ENCODE measurements at places on chromosomes 3 and 15.

DNA sequence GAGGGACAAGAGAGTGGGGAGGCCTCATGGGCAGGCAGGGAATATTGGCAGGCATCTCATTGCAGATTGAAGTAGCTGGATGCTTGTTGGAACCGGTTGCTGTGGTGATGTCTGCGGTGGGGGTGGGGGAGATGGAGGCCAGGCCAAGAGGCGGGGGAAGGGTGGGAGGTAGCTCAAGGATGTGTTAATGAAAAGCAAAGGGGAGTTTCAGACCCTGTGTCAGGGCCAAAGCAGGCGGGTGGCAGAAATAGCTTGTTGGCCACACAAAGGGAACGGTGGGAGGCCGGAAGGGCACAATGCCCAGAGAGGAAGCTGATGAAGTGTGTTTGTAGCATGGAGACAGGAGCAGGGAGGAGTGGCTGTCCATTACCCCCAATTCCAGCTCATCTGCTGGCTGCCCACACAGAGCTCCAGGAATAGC lies 28.0 kb downstream of the CCDC33 start:
- peak; percentile 25 for DNase-seq

DNA sequence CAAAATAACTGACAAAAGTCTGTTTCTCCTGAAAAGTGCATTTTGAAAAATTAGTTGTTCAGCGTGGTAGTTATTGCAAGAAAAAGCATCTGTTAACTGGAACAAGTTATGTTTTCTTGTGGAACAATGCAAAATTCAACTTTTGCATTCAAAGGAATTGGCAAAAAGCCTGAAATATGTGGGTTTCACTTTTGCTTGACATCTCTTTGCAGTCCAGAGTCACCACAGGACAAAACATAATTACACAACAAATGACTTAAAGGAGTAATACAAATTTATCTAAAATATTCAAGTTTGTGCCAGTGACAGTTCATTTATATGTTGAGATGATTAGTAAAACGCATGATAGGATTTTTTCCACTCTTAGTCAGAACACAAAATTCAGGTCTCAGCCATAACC lies 96.3 kb upstream of the P2RY1 start:
- no peak for DNase-seq

- DNase-seq, result no peak
These were observed 363.4 kb downstream of the OTOL1 start for GRCh38 chr3:161859865-161860450.

DNA sequence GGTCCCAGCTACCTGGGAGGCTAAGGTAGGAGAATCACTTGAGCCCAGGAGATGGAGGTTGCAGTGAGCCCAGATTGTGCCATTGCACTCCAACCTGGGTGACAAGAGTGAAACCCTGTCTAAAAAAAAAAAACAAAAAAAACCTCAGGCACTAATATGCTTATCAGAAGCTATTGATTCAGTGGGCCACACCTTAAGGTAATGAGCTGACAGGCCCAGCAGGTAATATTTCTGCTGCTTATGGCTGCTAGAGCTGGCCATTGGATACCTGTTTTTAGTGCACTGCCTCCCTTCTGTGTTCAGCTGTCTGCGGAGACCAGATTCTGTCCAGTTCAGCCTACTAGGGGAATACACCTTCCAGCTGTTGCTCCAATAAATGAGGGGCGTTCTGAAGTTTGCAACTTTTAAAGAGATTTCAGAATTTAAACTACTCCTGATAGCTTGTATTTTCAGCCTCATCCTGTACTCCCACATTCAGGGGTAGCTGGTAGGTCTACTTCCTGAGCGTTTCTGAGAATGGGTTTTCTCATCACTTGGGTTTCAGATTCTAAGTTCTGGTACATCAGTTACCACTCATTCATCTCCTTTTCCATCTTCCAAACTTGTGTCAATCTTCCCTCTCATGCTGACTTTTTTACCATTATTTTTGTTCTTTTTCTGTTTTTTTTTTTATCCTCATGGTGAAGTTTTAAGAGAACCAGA lies 69.0 kb downstream of the ATP11B start:
- DNase-seq, result no peak

- DNase-seq, result no peak
These were observed 8.1 kb downstream of the PLIN1 start for GRCh38 chr15:89670971-89671560.

DNA sequence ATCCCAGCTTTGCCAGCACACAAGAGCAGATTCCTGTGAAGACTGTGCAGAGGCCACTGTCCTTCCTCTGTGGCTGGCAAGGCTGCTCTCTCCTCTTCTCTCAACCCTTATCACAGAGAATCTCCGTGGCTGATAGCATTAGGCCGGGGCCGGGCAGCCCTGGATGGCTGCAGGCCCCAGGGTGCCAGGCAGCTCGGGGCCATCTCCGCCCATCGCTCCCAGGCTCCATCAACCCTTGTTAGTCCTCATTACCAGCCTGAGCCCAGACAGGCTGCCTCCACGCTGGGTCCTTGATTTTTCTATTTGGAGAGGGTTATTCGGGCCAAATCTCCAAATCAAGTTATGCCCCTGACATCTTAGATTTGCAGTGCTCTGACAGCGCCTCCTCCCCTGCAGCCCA lies 39.1 kb downstream of the MRPL46 start:
- no peak for DNase-seq

- DNase-seq, result no peak
These were observed 248.4 kb downstream of the ZNF385D start for GRCh38 chr3:21502656-21503055.

DNA sequence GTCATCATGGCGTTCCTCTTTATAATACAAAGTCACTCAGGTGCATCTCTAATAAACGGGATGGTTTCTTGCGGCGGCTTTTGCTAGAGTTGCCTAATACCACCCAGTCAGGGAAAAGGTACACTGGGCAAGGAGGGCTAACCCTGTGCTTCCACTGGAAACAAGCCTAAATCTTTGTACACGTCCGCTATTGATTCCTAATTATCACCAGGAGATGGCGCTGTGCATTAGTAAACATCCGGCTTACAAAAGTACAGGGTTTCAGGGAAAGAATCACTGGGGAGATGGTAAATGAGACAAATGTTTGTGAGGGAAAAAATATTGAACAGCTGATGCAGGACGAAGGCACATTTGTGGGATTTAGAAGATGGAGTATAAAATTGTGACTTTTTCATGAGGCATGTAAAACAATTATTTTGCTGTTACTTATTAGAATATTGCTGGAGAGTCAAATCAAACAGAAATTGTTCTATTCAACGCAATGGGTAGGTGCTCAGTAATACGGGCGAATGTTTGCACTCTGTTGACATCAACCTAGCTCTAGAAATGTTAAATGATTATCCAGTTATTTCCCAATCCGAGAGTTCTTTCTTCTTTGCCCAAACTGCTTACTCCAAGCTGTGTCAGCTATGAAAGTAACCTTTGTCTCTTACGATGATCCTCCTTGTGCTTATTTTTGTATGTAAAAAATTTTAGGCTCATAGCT lies 50.6 kb downstream of the GMNC start:
- peak; percentile 47 for DNase-seq

GRCh38 chr3:31880020-31880419 lies 101.0 kb downstream of the OSBPL10 start:
- DNase-seq, result no peak

DNA sequence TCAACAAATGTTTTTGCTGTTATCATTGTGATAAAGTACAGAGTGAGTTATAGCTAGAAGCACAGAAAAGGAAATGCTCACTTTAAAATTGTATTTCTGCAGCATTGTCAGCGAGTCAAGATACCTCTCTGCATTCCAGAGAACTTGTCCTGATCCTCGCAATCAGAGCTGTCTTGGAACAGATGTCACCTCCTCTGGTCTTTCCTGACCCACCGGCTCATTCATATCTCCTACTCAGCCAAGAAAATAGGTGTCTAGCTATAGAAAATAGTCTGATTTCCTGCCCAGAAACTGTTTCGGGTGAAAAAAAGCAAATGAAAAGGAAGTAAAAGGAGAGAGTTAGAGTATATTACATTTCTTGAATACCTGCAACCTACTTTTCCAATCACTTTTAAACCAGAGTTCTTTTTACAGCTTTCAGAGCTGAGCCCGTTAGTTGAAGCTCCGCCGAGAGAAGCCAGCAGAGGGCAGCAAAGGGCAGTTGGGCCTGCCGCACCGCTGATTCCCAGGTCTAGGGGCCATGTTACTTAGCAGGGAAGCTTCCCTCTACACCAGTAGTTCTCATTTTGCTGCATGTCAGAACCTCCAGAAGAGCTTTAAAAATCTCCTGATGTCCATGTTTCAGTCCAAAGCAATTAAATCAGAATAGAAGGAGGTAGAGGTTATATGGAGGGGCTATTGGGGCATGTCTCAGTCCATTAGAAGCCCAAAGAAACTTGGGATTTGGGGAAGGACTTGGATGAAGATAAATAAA lies 185.7 kb upstream of the THRB start:
- DNase-seq, result peak; percentile 85

DNA sequence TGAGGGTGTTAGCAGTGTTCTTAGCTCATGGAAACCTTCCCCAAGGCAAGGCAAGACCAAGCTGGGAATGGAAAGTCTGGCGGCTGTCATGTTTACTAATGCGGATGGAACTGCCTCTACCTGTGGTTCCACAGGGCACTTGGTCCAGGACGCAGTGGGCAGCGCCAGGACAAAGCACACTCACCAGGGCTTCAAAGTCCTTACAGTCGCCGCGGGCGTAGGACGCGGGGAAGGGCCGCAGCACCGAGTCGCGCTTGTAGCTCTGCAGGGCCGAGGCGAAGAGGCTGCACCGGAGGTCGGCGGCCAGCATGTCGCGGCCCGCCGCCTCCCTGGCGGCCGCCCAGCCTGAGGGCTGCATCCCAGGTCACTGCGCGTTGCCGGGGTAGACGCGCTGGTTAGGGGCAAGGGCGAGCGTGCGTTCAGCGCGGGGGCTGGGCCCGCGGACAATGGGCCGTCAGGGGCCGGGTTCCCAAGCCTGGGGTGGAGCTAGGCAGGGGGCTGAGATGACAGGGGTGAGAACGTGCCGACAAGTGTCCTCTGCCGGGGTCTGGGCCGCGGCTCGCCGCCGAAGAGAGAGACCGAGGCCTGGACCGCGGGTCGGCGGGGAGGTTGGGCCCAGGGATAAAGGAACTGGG lies 497 bp downstream of the PARP16 start:
- DNase-seq, result no peak

DNA sequence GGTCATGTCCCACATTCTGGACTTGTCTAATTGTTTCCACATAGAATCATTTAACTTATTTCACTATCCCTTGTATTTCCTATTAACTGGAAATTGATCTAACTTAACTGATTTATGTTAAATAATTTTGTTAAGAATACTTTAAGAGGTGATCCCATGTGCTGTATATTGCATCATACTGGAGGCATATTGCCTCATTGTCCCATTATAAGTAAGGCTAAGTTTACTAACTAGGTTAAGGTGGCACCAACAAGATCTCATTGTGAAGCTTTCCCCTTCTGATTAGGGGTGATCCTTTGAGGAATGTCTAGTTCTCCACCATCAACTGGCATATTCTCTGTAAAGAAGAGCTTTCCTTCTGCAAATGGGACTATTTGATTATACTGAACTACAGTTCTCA lies 24.4 kb downstream of the MAP1A start:
- DNase-seq, result no peak

GRCh38 chr3:159616234-159616825 lies 372.3 kb upstream of the IL12A start:
- DNase-seq, result no peak

DNA sequence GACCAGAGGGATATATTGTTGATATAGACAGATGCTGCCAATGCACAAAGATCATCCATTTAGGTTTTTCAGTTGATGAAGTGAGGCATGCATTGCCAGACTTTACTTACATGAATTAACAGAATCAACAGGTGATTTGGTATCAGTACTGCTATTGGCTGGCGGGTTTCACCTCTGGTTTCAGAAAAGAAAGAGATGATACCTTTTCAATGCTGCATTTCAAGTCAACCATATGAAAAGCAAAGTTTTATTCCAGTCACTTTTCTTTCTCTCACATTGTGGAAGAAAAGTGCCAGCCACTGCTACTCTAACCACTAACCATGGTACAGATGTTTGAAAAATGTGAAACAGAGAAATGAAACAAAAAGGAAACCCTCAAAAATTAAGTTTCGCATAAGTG lies 289.1 kb downstream of the TIGIT start:
- no peak for DNase-seq

DNA sequence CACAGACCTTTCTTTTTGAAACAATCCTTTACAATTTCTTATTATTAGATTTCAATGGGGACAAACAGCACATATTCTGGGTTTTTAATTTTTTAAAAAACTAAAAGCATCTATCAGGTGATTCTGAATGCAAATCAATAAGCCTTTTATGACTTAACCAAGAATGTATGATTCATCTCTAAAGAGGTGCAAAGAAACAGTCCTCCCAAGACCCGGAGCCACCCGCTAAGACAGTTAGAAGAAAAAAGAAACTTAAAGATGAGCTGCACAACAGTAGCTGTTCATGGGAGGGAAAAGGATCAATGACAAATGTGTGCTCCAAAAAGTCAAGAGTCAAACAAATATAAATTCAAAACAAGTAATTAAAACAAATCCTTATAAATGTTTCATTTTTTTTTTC lies 319.5 kb downstream of the THSD4 start:
- no peak for DNase-seq

DNA sequence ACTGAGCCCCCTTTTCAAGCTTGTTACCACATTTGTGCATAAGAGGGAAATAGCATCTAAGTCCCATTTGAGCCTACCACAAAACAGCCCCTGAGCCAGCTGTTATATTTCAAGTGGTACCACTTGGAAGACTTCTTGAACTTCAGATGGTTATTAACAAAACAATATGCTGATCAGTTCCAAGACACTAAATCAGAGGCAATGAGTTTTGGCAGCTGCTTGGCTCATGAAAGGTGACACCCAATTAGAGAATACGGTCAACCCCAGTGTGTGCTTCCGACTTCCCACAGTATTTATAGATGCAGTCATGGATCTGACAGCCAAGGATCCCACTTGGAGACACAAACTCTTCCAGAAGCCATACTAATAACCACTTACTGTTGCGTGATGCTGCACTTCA lies 469.6 kb upstream of the PPP2R3A start:
- no peak for DNase-seq

DNA sequence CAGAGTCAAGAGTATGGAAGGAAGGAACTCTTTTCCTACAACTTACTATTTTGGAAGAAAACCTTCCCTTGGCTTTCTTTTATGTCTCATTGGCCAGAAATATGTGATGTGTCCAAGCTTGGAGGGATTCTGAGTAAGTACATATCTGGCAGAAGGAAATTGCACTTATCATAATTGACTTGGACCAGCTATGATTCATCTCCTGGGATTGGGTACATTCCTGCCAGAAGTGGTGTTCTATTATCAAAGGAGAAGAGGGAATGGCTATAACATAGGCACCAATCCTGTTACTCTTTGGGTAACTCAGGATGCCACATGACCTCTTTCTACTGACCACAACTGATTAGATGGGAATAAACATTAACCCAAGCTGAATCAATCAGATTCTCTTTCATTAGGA lies 13.5 kb upstream of the DAZL start:
- DNase-seq, result no peak

DNA sequence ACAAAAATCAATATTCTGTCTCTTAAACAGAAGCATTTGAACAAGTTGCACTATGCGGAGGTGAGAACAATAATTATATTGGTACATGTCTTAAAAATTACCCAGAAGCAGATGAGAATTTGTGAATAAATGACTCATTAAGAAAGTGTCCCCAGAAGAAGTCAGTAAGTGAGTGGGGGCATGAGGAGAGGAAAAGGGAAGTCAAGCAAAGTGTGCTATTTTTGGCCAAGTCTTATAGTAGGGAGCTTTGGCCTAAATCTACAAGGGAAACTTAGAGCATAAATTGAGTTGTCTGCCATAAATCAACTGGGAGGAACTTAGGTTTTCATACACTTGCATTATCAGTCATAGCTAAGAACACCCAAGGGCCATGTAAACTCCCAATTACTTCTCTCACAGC lies 86.9 kb upstream of the SATB1 start:
- DNase-seq, result no peak

All from neural crest cell (in vitro differentiated cells).